Activated naive CD4-positive, alpha-beta T cell treated with Interleukin-2 at 50 U/mL for 16 hours (primary cell): ENCODE measurements at places on chromosomes 2 and 18.

- no peak for DNase-seq
These were observed 2.8 kb upstream of the BOK start for GRCh38 chr2:241555711-241556110.

DNA sequence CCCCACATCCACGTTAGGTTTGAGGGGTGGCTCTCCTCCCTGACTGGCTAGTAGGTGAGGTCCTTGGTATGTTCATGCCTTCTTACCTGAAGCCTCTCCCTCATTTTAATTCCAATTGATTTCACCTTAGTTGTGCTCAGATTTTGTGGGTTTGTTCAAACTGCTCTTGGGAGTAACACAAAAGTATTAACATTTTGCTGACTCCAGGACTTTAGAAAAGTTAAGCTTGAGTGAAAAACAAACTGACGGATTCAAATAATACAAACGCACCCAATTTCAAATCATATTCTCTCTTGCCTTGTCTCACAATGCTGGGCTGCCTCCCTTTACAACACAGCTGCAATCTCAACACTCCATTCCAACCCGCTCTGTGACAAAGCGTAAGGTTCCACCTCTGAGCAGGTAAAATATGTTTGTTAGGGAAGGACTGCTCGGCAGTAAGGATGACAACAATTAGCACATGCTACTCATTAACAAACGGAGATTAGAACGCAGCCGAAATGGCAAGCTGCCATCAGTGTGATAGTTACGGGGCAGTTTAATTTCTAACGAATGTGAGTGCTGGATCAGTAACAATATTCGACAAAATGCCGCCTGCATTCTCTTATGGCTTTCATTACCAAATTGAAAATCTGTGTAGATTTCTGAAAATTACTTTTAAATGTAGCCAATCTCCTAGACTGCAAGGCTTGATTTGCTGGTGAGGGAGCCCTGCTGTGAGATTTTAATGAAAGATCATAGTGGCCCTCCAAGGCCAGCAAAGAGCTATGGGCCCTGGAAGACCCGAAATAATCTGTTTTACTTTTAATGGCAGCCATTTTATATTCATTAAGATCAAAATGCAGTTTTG lies 730.6 kb upstream of the FANCL start:
- no peak for DNase-seq

- DNase-seq = no peak
These were observed 29.9 kb upstream of the SELENOI start for GRCh38 chr2:26316041-26316440.

DNA sequence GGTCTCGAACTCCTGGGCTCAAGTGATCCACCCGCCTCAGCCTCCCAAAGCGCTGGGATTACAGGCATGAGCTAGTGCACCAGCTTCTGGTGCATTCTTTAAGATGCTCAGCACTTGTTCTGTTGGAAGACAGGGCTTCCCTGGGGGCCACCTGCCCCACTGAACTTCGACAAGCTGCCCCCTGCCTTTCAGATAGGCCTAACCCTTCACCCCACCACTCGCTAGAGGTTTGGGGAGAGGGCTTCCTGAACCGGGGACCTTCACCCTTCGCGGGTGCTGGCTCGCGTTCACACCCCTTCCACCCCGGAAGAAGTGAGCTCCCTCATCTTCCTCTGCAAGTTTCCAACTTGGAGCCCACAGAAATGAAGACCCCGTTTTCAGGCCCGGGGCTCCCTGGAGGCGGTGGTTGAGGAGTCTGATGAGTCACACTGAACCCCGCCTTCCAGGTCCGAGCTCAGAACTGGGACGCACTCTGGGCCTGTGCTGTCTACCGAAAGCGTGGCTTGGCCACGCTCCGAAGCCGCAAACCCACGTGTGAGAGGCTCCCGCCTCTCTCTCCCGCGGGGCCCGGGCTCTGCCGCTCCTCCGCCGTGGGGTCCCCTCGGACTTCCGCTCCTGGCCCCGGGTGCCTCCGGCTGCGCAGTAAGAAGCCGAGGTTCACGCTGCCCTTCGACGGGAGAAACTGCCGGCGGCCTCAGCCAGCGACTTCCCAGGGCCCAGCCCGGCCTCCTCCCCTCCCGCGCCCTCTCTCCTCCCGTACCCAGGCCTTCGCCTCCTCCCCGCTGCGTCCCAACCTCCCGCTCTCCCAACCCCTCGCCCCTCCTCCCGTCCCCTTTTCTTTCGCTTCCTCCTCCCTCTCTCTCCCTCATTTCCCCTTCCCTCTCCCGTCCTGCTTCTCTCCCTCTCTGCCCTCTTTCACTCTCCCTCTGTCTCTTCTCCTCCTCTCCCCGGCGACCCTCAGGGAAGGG lies 47.5 kb upstream of the SP3 start:
- peak; percentile 23 for DNase-seq

DNA sequence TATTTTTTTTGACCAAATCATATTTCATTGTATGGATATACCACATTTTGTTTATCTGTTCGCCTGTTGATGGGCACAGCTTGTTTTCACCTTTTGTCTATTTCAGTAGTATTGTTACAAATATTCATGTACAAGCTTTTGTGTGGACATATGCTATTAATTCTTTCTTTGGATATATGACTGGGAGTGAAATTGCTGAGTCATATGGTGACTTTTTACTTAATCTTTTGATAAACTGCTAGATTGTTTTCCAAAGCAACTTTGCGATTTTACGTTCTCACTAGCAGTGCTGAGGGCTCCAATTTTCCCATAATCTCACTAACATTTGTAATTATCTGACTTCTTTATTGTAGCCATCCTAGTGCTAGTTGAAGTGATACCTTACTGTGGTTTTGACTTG lies 112.4 kb downstream of the CD8B2 start:
- no peak for DNase-seq

- no peak for DNase-seq
These were observed 162.5 kb downstream of the TTC32 start for GRCh38 chr2:19739256-19739655.

DNA sequence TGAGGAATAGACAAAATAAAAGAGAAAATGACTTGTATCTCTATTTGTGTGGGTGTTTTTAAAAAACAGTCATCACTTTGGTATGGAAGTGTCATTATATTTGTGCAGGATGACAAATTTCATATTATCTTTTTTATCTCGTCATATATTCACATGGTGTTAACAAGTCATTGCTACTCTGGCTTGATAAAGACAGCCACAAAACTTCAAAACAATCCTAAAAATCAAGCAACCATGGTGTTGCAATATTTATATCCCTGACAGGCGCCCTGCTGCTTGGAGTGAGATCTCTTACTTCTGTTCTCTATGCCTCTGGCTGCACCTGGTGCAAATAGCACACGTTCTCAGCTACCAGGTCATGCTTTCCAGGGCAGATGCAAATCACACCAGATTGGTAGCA lies 278.0 kb upstream of the EPHA4 start:
- no peak for DNase-seq

DNA sequence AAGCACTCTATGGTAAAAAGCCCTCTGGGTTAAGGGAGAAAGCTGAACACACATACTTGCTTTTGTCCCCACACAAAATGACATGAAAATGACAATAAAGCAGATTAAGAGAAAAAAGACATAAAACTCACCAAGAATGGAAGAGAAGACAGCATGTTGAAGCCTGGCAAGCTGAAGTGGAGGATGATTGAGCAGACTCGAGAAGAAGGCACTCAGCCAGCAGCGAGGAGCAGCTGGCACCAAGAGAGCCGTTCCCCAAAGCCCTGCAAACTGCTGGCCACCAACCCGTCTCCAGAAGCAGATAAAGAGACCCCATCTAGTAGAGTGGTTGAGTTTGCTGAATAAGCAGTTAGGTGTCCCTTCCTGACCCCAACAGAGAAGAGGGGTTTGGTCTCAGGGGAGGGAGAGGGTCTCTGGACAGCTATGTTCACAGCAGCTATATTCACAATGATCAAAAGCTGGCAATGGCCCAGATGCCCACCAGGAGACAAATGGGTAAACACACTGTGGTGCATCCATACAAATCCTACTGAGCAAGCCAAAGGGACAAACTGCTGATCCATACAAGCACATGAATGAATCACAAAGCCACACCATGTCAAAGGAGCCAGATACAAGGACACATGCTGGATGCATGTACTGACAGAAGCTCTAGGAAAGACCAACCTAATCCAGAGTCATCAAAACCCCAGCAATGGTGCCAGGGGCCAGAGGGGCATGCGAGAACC lies 36.9 kb downstream of the FAM168B start:
- no peak for DNase-seq

DNA sequence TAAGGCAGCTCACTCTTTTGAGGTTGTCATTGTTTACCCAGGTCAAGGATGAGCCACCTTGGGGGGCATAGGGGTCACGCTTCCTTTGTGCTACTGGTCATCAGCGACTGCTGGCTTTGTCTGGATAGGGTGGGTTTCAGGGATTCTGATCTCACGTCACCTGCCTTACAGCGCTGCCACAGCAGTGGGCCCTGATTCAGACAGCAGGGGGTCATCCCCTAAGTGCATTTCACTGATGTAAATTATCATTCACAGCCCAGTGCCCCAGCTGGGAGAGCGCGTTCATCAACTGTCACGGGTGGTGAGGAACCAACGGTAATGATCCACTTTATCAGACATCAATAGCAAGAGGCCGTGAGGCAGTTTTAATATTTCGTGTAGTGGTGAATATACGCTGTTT lies 291.2 kb downstream of the NEDD4L start:
- DNase-seq = no peak

DNA sequence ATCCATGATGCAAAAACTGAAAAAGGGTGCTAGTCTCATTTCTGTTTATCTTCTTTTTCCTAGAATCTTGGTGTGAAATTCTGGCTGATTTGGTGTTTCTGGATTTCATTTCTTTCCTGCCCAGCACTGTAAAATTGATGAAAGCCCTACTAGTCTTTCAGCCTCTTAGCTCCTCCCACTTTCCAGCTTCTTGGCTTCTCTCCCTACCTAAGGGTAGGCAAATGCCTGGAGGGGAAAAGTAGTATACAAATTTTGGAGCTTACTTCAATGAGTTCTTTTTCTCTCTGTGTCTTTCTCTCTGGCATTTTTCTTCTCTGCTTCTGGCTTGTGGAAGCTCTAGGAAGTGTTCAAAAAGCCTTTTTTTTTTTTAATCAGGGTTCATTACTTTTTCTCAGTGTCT lies 160.5 kb downstream of the XIRP2 start:
- no peak for DNase-seq

DNA sequence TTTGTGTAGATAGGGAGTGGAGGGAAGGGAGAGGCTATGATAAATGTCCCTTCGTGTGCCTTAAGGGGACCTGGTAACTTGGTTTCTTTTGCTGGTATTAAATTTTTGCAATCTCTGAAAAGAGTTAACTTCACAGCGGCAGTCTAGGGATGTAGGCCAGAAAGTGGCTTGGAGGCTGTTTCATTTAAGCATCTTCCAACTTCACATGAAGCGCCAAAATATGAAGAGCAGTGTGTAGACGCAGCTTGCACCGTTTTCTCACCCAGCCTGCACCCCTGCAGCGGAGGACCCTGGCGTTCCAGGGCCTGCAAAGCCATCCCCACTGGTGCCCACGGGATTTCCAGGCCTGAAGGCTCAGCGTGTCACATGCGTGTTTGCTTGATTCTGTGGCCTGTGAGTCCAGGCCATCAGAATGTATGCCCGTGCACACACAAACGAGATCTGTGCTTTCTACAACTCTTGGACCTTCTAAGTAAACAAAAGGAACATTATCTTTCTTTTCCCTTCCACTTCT lies 87.2 kb upstream of the EPB41L3 start:
- no peak for DNase-seq

- no peak for DNase-seq
These were observed 129.7 kb downstream of the IRS1 start for GRCh38 chr2:226669905-226670304.

- no peak for DNase-seq
These were observed 154.0 kb downstream of the LDLRAD4 start for GRCh38 chr18:13372531-13372951.

DNA sequence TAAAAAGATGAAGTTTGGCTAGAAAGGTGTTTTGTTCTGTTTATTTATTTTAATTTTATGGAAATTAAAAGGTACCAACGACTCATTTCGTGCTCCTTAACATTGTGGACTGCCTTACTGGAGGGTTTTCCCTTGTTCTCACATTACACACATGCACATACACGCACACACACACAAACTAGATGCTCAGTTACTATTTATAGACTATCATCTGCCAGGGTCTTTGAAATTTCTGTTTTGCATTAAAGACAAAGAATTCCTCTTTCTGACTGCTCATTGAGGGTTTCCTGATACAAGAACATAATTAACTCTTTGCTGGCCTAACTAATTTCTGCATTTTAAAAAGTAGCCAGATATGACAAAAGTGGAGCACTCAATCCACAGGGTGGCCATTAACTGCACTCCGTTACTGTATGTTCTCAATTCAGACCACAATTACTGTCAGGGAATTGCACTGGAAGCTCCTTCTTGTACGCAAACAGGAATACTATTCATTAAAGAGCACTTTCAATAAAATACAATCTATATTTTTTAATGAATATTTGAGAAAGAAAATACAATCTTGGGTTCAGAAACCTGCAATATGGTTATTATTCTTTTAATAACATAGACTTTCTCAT lies 366.9 kb upstream of the GALNT5 start:
- no peak for DNase-seq
